ENCODE measurements at places on chromosomes 1 and 21.

DNA sequence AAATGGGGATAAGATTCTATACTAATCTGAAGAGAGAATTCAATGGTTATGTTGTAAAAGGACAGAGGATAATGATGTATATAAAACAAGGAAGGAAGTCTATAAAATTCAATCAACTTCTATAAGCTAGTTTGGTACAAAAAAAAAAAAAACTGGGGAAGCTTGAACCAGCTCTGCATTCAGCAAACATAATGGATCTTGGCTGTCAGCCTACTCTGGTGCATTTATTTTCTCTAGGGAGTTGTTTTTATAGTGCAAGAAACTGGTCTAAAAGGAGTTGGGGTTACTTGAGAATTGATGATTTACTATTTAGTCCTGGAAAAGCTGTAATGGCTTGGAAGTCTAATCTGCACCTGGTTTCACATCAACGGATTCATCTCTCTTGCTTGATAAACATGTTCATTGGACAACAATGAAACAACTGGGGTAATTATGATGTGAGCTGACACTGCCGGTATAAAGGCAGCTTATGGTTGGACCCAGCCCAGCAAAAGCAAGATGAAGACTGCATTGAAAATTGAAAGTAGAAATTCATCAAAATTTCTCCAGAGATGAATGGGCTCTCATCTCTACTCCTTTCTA, 199.4 kb upstream of the NRIP1 start:
- no peak for DNase-seq

DNA sequence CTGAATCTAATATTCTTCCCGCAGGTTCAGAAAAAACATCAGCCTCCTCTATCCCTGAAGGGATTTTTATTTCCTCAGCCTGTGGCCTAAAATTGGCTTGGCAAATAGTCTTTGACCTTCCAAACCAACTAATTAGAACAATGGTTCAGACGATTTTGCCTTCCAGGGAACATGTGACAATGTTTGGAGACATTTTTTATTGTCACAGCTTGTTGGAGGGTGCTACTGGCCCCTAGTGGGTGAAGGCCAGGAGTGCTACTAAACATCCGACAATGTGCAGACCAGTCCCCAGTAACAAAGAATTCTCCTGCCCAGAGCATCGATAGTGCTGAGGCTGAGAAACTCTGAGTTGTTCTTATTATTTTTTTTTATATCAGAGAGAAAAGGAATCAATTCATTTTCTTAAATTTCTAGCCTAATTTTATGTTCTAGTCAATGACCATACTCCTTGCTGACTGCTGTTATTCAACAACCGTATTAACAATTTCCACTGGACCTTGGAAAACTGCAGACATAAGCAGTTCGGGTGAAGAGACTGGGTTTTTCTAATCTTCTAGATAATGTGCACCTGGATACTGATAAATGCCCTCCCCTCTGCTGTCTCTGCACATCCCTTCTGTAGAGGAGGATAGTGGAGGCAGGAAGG, 280.7 kb downstream of the LMX1A start:
- DNase-seq: no peak

DNA sequence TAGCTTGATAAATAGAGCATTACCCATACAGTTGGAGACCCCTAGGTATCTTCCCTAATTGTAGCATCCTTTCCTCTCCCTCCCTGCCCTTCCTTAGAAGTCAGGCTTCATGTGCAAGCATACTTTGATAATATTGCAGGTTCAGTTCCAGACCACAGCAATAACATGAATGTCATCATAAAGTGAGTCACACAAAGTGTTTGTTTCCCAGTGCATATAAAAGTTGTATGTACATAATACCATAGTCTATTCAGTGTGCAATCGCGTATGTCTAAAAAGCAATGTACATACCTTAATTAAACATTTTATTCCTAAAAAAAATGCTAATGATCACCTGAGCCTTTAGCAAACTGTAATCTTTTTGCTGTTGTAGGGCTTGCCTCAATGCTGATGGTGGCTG, 33.4 kb upstream of the KAZN start:
- no peak for DNase-seq

DNA sequence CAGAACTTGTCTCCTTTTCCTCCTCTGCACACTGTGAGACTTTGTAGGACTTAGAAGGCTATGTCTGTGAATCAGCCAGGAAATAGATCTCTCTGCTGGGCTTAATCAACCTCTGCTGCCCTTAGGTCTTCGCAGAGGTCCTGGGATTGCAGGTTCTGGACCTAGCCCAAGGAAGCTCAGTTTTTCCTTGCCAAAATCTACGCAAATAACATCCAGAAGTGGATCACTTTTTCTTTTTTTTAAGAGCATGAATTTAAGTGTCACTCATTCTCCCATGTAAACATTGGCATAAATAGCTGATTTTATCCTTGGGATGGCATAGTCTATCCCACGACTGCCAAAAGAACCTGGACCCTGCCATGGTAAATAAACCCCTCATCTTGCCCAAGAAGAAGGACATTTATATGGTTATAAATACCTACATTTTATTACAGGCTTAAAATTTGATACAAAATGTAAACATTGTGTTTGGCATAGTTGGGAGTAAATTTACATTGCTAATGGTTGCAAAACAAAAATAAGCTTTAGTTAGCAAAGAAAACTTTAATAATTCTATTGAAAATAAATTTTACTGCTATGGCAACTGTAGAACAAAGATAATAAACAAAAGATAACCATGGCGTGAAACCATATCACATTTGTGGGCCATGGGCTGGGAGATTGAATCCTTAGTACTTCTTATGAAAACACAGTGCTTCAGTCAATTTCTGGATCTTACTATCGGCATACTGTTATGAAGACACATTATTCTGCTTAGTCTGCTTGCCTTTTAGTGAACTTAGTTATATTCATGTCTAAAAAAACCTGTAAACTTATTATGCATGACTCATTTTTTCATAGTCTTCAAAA, 24.5 kb upstream of the DISC1 start:
- DNase-seq: no peak

DNA sequence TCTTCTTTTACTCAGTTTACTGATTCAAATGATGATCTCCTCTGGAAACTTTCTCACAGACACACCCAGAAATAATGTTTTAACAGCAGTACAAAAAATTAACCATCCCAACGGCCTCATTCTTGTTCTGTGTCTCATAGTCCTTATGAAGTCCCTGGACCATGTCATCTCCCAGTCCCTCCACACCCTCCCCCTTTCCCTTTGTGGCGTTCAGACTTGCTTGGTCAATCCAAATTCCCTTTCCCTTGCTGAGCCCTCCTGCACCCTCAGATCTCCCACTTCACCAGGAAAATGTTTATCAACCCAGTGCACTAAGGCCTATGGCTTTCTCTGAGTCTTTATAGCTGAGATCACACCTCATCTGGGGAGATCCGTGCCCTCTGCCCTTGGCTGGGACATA, 85.9 kb downstream of the CENPF start:
- DNase-seq: no peak

DNA sequence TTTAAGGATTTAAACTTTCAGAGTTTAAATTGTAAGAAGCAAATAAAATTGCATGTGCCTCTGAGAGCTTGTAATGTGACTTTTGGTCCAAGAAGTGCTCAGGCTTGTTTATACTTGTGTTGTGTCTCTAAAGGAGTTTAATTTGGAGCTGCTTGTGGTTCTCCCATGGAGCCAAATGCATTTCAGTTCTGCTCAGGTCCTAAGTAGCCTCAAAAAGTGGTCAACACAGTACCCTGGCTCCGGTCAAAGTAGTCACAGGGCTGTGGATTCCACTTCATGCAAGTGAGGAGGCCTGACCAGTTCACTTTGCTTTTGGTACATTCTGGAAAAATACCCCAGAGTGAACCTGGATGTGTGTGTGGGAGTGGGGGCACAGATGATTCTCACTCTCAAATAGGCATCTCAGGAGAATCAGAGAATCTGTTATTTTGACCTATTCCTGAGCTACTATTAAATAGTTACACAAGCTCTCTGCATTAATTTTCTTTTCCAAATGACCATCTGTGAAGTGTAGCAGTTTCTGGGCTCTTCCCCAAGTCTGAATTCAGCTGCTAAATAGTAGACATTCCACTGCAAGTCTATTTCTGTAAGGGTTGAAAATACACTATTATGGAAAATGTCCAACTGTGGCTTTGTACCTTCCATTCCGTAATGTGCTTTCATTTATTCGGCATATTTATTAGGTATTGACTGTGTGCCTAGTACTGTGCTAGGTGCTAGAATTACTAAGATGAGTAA, 31.7 kb upstream of the AGO1 start:
- no peak for DNase-seq

All from chondrocyte (in vitro differentiated cells).